ENCODE measurements at places on chromosomes 5 and 9.

- no peak for ATAC-seq
These were observed 70.3 kb upstream of the ASTN2 start for GRCh38 chr9:117485176-117485575.

GRCh38 chr5:135353952-135354721 lies 44.9 kb downstream of the MACROH2A1 start:
- no peak for ATAC-seq

- no peak for ATAC-seq
These were observed 142.6 kb downstream of the TARS1 start for GRCh38 chr5:33583332-33583731.

GRCh38 chr5:142842994-142843905 lies 73.1 kb downstream of the ARHGAP26 start:
- peak; percentile 21 for ATAC-seq

DNA sequence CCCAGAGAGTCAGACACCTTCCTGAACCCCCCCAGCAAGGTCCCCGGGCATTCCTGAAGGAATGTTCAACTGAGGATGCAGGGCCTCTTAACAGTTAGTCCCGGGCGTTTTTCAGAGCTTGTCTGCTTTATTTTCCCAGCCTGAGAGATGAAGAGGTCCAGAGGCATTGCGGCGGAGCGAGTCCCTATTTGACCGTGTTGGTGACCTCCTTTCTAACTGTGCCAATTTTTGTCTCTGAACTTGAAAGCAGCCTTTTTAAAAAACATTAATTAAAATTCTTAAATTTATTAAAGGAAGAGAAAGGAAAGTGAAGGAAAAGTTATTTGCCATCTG lies 433 bp upstream of the PTAR1 start:
- ATAC-seq = peak; percentile 1

GRCh38 chr9:31715250-31715649 lies 669.2 kb upstream of the ACO1 start:
- no peak for ATAC-seq

GRCh38 chr5:64759960-64760660 lies 8.4 kb downstream of the SREK1IP1 start:
- ATAC-seq = no peak

GRCh38 chr5:39570403-39571027 lies 145.7 kb upstream of the DAB2 start:
- ATAC-seq = no peak

- ATAC-seq = no peak
These were observed 127.6 kb upstream of the NMUR2 start for GRCh38 chr5:152532714-152533113.

GRCh38 chr5:111518777-111519176 lies 6.4 kb upstream of the STARD4 start:
- ATAC-seq = no peak

DNA sequence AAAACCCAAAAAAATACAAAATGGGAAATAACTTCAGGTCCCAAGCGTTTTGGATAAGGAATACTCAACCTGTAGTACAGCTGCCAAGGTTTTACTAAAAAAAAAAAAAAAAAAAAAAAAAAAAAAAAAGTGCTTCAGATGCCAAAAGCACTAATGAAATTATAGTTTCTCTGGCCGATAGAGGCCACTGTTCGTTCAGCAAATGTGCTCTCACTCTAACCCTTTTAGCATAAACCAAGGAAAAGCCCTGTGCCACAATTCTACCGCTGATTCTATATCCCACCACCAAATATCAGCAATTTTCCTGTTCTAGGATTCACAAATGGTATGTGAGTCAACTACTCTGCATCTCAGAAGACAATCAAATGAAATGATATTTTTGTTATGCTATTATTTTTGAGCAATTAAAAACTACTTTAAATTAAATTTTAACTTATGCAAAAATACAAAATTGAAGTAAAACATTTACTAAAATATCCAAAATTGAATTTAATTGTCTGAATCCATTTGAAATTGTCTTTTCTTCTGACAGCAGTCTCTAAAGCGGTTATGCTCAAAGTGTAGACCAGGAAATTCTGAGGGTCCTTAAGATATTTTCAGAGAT lies 79.8 kb downstream of the RICTOR start:
- no peak for ATAC-seq

- ATAC-seq = no peak
These were observed 372.3 kb downstream of the CTNND2 start for GRCh38 chr5:11531811-11532555.

DNA sequence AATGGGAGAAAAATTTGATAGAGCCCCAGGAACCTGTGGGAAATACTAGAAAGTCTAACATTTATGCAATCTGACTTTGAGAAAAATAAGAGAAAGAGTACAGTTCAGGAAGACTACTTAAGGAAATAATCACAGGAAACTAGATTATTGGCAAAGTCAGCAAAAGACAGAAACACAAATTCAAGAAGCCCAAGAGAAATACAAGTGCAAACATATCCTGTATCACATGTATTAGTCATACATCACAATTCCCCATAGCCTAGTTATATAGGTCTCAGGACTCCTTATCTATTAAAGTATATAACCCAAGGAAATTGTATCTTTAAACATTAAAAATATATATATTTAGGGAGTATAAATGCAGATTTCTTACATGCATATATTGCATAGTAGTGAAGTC lies 100.8 kb downstream of the HOMER1 start:
- no peak for ATAC-seq

DNA sequence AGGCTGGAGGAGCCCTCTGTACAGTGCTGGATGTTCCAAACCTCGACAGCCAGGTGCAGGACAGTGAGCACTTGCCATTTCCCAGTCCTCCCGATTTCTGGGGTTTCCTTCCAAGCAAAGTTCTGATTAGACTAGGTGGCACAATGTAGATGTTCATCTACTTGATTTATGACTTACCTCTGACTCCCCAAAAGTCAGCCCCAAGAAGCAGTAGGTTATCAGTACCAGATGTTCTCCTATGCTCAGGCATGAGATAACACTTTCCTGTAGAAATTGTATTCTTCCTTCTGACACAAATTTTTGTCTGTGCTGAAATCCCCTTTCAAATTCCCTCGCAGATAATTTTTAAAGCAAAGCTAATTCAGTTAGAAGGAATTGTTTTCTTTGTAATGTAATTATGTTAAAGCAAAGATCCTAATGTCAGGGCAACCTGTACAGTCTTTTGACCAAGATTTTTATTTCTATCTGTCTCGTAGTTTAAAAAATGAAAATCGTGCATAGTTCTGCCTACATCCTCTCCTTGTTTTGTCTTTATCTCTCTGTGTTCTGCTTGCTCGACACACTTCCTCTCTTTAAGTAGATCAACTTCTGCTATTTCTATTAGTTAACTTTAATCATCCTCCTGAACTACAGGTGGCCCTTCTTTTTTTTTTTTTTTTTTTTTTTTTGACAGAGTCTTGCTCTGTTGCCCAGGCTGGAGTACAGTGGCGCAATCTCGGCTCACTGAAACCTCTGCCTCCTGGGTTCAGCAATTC lies 102.4 kb upstream of the PJA2 start:
- no peak for ATAC-seq

DNA sequence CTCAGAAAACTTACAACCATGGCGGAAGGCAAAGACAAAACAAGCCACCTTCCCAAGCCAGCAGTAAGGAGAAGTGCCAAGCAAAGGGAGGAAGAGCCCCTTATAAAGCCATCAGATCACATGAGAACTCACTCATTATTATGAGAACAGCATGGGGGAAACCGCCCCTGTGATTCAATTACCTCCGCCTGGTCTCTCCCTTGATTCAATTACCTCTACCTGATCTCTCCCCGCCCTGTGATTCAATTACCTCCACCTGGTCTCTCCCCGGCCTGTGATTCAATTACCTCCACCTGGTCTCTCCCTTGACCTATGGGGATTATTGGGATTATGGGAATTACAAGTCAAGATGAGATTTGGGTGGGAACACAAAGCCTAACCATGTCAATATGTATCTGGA lies 467.3 kb upstream of the FTMT start:
- no peak for ATAC-seq

DNA sequence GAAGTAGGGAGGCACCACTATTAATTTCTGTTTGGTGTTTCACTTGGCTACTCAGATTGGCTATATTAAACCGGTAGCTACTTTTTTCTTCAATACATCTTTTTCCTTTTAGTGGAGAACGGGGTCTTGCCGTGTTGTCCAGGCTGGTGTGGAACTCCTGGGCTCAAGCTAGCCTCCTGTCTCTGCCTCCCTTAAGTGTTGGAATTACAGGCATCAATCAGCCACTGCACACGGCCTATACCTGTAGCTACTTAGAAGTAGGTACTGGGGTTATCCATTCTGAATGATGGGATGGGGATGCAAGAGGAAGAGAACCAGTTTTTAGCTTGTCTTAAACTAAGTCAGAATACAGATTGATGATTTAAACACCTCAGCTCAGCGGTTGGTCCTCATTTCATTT lies 1.7 kb downstream of the UBE2D2 start:
- ATAC-seq = no peak

DNA sequence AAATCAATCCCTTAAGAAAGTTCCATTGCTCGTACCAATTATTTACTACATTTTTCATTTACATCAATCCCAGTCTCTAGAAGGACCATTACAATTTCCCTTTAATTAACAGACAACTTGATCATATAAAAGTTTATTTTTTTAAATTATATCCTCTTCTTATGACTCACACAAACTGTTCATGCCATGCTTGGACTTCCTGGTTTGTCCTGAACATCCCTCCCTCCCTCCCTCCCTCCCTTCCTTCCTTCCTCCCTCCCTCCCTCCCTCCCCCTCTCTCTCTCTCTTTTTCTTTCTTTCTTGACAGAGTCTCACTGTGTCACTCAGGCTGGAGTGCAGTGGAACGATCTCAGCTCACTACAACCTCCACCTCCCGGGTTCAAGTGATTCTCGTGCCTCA lies 11.6 kb upstream of the CLTB start:
- no peak for ATAC-seq

DNA sequence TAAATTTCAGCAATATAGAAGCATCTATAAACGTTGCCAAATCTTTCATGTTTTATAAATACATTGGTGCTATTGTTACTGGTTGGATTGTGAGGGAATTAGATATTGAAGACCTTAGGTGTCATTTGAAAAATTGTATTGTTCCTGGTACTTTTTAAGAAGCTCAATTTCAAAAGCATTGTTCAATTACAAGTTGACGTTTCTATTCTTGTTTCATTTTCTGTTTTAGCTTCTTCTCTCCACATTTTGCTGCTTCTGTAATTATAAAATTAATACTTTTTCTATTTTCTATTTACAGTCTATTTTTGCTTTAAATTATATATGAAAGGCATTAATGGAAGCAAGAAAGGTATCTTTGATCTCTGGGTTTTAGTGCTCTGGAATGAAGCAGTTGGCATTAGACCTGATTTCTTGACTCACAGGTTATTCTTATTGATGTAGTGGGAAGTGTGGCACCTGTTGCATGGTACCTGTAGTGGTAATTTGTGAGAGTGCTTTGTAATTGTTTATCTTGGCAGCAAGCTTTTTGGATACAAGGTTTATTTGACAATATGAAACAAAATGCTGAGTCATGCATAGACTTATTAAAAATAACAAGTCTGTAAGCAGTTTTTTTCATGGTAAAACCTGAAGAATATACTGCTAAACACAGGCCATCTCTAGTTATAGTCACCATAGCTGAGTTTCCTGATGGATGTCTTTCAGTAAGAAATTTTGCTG lies 13.2 kb downstream of the MACIR start:
- ATAC-seq = no peak

GRCh38 chr5:128082551-128083032 lies 974 bp upstream of the SLC12A2 start:
- ATAC-seq = peak; percentile 60

DNA sequence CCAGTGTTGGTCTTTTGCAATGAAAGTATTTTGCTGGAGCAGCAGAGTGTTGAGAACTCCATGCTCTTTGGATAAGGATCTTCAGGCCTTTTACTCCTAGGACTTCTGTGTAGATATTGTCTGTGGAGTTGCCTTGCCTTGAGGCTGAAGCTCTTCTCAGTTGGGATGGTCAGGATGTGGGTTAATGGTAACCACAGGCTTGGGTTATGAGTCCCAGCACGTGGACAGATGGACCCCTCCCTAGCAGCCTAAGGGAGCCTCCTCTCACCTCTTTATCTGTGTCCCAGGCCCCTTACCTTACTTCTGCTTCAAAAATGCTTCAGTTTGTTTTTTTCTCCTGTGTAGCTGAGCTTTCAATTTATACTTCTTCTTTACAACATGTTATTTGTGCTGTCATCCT lies 109.9 kb downstream of the MEGF10 start:
- no peak for ATAC-seq

DNA sequence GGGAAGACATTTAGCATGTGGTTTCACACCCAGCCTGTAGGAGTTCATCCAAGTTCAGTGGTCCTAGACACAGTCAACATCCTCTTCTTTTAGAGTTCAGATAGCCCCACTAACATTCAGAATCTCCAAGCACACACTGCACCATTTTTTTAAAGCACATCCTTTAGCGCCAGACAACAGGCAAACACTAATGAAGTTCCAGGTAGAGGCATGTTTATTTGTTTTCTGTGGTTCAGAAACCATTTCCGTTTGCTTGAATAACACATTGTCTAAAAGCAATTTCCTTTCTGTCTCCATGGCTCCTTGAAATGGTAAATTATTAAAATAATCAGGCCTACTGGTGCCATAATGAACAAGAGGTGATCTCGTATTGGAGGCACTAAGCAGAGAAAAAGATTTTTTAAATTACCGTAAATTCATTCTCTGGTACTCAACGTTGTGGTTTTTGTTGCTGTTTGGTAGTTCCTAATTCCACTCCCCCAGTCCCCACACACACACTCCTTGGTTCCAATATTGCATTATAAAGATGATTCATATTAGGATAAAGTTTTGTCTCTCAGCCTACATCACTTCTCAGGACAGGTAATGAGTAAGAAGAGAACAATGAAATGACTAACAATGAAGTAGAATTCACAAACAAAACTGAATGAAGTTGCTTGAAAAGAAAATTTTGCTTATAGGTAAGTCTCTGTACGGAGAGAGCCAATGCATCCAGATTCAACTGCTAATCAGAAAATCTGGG lies 153.1 kb downstream of the PCSK1 start:
- ATAC-seq = peak; percentile 94

DNA sequence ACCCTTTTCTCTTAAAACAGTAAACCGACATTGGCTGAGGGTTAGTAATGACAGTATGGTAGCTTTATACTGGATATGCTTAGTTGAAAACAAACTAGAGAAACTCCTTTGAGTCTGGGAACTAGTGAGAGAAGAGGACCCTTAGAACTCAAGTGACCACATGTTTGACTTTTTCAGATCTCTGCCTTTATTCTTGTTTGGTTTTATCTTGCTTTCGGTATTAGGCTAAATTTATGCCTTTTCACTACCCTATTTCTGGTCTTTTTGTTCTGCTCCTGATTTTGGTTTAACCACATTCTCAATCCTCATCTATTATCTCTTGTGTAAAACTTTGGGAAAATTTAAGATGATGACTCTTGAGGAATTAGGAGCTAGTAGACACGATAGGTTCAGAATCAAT lies 11.0 kb downstream of the SNAPC3 start:
- no peak for ATAC-seq

- ATAC-seq = peak; percentile 94
These were observed 12.3 kb downstream of the TLE4 start for GRCh38 chr9:79583952-79584654.

DNA sequence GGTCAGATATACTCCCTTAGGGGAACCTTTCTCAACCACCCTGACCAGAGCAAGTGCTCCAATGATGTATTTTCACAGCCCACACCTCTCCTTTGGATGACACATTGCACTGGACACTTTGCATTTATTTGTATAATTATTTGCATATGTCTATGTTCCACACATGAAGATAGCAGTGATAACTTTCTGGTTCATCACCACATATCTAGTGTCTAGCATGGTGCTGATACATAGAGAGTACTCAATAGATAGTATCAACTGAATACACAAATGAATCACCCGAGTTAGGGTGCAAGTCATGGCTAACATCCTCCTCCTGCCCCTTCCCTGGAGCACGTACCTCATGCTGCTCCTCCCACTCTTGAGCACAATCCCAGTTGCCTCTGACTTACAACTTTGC lies 617.6 kb downstream of the EBF1 start:
- ATAC-seq = no peak
